ENCODE measurements at places on chromosomes 13 and 19.

GRCh38 chr13:27810009-27810408 lies 17.7 kb downstream of the GSX1 start:
- DNase-seq, result no peak

DNA sequence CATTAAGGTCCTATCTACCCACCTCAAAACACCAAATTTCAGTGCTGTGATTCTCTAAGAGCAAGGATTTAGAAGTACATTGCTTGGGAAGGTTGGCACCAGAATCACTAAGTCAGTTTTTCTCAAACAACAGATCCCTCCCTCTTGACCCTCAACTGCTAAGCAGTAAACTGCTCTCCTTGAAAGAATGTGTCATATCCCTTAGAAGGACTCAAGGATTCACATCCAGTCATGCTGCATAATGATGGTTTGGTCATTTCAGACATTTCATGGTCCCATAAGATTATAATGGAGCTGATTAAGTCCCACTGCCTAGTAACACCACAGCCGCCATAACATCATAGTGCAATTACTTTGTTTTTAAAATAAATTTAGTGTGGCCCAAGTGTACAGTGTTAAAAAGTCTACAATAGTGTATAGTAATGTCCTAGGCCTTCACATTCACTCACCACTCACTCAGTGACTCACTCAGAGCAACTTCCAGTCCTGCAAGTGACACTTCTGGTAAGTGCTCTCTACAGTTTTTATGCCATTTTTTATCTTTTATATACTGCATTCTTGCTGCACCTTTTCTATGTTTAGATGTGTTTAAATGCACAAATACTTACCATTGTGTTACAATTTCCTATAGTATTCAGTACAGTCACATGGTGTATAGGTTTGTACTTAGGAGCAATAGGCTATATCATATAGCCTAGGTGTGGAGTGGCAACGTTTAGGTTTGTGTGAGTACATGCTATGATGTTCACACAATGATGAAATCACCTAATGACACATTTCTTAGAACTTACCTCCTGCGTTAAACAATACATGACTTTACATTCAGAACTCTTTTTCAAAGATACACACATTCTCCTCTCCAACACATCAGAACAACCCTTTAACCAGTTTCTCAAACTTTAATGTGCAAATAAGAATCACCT lies 15.7 kb upstream of the CCDC169 start:
- no peak for DNase-seq

- no peak for DNase-seq
Observed at GRCh38 chr13:30030141-30030750, 179.8 kb upstream of the UBL3 start.

- DNase-seq, result peak; percentile 51
Observed at GRCh38 chr19:17075864-17076542, 426 bp downstream of the MYO9B start.

DNA sequence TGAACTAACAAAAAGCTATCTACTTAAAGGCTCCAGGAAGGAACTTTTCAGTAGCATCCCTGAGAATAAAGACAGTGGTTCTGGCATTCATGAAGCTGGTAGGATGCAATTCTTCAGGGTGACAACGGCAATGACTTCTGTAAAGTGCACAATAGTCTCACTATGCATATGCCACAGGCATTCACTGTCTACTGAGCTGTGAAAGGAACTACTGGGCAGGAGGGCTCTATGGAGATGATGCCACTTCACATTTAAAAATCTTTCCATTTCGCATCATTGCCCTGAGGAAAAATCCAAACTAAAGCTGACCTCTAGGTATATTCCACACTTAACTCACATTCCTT lies 2020.6 kb upstream of the PCDH20 start:
- DNase-seq, result no peak

GRCh38 chr13:109412283-109412901 lies 374.0 kb downstream of the IRS2 start:
- DNase-seq, result peak; percentile 5

DNA sequence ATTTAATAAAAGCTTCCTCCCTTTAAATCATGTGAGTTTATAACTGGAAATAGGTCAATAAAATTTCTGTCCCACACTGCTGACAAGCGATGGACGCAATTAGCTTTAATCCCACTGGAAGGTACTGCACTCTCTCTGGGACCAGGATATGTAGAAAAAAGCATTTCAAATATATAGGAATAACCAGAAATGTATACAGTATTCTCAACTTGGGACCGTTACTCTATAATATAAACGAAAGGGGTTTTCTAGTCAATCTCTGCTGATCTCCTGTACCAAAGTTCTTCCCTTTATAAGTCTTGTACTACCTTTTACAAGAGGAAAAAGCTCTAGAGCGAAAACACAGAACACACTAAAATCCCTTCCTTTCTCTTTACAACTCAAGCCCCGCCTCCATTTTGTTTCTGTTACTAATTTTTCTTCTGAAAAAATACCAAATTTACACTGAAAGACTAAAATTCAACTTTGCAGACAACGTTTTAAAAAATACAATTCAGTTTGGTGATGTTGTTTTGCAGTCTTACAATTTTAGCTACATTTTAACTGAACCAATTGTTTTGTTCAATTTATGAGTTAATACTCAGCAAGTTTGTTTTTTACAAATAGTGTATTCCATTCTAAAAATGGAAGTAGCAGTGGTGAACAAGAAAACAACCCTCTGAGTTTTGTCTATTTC lies 1.7 kb upstream of the USPL1 start:
- peak; percentile 73 for DNase-seq

GRCh38 chr13:107531180-107531579 lies 684.2 kb downstream of the LIG4 start:
- no peak for DNase-seq

DNA sequence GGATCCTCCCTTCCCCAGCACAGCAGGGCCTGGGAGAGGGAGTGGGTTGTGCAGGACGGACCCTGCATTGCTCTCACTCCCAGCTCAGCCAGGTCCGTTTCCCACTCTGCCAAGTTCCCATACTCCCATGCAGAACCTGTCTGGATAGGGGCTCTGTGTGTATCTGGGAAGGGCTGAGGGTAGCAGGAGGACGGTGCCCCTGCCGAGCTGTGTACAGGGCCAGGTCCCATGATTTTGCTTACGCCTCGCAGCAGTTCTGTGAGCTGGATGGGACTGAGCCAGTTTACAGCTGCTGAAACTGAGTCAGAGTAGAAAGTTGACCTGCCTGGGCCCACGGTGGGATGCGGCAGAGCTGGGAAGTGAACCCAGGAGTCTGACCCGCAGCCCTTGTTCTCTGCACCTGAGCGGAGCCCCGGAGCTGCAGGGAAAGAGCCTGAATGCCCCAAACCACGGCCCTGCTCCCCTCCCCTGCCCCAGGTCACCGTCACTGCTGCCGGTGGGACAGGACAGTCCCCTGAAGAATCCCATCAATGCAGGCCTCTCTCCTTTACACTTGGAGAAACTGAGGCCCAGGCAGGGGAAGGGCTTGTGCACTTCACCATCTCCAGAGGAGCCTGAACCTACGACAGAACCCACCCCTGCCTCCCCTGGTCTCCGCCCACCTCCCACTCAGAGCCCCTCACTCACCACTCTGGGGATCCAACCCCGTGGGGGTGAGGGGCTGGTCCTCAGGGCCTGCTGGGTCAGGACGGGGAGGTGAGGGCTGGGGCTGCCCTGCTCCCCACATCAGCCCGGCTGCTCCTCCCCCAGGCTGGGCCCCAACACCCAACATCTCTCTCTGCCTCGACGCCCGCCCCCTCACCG lies 3.5 kb downstream of the LILRB5 start:
- no peak for DNase-seq

GRCh38 chr19:40283414-40284250 lies 1.5 kb downstream of the AKT2 start:
- DNase-seq, result peak; percentile 8

DNA sequence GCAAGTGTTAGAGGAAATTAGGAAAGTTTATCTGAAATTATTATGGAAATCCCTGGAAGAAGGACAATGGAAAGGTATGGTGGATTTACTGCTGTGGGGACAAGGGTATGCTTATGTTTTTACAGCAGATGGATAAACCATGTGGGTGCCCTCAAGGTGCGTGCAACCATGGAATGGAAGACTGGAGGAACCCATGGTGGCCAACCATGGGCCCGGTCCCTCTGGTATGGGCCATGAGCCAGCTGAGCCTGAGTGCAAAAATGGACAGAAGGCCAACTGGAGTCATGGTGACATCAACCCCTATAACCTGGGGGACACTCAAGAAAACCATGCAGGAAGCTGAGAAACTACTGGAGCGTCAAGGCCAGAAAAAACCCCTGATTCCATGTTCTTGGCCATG lies 46.1 kb upstream of the ZNF726 start:
- no peak for DNase-seq

DNA sequence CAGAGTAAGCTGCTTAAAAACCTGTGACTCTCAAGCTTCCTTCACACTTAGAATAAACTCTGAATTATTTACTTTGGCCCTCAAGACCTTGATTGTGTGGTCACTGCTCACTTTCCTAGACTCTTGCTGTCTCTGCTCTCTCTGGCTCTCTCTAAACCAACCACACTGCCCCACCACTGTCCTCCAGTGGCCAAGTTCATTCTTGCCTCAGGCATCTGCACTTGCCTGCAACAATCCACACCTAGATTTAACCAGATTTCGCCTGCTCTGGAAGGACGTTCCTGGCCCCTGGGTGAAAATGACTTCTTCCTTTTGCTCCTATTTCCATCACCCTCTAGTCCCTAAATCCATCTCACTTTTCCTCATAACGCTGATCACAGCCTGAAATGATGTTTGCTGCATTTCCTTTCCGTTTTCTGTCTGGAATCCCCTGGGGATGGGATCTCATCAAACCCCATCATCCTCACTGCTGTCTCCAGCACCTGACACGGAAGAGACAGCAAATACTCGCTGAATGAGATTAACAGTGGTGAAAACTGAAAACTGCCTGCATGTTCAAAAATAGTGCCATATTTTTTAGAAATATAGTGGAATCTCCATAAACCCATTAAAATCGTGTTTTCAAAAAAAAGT lies 232.6 kb downstream of the UQCRFS1 start:
- DNase-seq, result no peak

DNA sequence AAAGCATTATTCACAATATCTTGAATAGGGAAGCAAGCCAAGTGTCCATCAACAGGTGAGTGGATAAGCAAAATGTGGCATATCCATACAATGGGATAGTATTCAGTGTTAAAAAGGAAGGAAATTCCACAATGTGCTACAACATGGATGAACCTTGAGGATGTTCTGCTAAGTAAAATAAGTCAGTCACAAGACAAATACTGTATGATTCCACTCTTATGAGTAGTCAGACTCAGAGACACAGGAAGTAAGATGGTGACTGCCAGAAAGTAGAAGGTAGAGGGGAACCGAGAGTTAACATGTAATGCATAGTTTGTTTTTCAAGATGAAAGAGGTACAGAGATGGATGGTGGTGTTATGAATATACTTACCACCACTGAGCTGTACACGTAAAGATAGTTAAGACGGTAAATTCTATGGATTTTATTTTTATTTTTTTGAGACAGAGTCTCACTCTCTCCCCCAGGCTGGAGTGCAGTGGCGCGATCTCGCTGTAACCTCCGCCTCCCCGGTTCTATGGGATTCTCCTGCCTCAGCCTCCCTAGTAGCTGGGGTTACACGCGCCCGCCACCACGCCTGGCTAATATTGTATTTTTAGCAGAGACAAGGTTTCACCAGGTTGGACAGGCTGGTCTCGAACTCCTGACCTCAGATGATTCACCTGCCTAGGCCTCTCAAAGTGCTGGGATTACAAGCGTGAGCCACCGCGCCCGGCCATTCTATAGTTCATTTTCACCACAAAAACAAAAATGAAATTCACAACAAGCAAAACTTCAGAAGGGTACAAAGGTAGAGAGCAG lies 1.0 kb upstream of the CHAMP1 start:
- DNase-seq, result peak; percentile 29

DNA sequence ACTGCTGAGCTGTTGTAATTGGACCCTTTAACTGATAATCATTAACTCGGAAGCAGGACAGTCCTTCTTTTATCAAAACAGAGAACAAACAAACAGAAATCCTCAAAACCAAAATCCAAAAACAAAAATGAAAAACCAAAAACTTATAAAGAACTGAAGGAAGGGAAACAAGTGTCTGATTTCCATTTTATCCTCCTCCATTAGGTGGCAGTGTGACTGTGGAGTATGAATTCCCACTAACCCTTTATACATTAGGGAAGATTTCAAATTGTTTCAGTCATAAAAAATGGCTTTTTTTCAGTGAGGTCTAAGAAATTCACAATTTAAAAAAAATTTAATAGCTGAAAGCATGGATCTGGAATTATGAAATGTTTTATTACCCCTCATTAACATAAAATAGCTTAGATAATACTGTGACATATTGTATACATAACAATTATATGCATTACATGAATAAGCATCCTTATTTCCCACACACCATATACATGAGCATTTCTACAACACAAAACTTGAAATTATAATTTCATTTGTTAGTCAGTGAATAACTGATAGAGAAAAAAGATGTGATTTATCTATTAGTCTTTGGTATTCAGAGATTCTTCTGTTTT lies 1074.3 kb upstream of the PCDH9 start:
- peak; percentile 14 for DNase-seq

DNA sequence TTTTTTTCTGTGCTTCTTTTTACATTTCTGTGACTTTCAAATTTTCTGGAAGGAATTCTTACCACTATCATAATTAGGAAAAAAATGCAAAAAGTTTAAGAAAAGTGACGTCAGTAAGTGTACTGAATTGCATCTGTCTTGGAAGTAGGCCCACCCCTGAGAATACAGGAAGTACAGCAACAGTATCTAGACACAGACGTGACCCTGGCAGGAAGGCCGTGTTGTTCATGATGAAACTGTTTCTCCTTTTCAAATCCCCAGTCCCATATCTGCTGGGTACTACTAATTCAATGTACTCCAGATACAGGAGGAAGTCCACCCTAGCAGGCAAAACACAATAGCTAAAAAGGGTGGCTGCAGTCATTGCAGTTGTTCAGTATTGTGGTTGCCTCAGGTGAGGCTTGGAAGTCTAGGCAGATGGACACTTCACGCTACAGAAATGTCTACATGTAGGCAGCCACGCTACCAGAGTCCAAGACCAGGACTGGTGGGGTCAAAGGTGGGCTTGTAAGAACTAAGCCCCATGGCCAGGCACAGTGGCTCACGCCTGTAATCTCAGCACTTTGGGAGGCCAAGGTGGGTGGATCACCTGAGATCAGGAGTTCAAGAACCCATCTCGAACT lies 49.6 kb upstream of the MED4 start:
- peak; percentile 81 for DNase-seq

GRCh38 chr19:56507446-56508289 lies at the start of gene ZNF471:
ZNF471 (plus strand) TSS chr19:56507855; CDS start chr19:56511572, 3,717 bp downstream.
- DNase-seq, result peak; percentile 99

GRCh38 chr13:51714663-51715168 lies 89.2 kb downstream of the DHRS12 start:
- DNase-seq, result no peak

DNA sequence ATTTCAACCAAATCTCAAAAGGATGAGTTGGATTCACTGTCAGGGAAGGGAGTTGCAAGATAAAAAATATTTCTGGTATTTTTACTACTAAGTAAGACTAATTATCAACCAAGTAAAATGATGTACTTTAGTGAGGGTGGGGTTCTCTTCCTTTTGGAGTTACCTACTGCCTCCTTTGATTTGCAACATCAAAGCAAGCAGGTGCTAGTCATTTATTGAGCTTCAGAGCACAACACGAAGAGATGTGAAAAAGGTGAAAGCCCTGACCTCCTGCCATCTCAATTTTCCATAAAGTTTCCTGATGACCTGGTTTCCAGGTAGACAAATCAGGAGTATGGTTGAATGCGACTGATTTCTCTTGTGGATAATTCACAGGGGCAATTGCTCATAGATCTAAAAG lies 96.0 kb downstream of the CDADC1 start:
- DNase-seq, result no peak

GRCh38 chr19:19410553-19411550 lies 5.4 kb downstream of the GATAD2A start:
- DNase-seq, result no peak

All from endothelial cell of umbilical vein (primary cell).